Renal cortex interstitium (tissue), 15 donors: ENCODE measurements at places on chromosomes 6 and 20. TPM values are rescaled to one million over a fixed set of nuclear protein-coding genes. Genes with fewer than 3 reads are reported as not detected.

Gene ECI2
- 104 TPM for polyA plus RNA-seq

Gene TMEM74B
- 2.5 TPM for polyA plus RNA-seq

Gene BACH2
- polyA plus RNA-seq, result 11.2 TPM

Gene TCF15
- polyA plus RNA-seq, result 1.9 TPM

DNA sequence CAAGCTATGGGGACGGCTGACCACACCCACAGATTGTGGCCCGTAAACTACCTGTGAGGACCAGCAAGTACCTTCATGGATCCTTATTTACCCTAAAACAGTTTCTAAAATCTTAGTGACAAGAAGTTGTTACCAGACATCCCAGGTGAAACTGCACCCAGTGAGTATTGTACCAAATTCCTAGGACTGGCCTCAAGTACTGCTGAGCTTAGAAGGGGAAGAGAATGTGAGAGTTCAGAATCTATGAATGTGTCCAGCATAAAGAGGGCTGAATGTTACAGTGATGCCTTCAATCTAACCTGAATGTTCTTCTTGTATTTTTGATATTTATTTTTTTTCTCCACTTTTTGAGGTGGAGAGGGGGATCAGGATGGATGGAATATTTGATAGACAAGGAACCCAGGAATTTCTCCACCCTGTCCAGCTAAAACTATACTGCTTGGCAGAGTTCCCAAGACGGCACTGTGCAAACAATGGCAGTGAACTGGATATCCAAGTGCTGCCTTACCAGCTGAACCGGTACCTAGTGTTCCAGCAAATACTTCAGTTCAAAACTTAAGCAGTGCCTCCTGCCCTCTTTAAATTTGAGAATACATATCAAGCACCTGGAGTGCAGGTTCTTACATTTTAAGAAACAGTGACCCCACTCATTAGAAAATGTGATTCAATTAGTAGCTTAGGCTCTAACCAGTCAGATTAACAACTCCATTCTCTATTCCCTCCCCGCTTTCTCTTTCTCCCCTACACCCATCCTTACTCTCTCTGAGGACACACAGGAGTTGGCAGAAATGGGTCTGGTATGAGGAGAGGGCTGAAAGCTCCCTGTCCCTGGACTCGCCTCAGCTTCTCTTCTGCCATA is 427.3 kb upstream of the FLRT3 start:
- DNase-seq, result no peak

- DNase-seq, result no peak
These were observed 273.4 kb downstream of the MEI4 start for GRCh38 chr6:77926198-77926751.

- DNase-seq, result no peak
These were observed 5.1 kb downstream of the RCAN2 start for GRCh38 chr6:46486181-46486580.

- DNase-seq, result no peak
These were observed 87.4 kb downstream of the PLG start for GRCh38 chr6:160789263-160790027.

DNA sequence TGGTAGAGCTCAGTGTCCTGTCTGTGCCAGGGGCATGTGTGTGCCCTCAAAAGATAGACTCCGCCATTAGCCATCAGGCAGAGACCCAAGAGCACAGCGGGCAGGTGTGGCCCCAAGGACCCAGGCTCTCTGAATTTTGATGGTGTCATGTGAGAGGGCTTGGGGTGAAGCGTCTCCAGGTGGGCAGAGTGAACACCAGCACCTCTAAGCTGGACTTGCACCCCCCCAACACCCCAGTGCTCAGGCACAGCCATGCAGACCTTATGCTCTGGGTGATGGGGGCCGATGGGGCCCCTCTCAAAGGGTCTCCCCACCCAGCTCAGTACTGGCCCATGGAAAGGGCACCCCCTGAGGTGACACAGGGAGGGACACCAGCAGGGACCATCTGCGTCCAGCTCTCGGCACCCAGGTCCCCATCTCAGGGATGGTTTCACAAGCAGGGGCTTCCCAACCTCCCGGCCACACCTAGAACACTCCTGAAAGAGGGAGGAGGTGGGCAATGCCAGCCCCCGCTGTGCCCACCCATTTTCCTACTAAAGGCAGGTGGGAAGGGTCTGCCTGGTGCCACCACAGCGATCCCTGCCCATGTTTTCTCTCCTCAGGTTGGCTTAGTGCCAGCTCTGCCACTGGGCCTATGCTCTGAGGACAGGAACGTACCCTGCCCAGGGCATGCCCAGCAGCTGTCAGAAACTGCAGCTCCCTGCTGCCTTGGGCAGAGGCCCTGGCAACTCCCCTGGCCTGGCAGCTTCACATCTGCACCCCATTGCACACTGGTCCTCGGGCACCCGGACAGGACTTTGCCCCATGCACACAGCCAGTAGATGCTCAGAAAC is 3.5 kb downstream of the CST7 start:
- DNase-seq, result no peak

DNA sequence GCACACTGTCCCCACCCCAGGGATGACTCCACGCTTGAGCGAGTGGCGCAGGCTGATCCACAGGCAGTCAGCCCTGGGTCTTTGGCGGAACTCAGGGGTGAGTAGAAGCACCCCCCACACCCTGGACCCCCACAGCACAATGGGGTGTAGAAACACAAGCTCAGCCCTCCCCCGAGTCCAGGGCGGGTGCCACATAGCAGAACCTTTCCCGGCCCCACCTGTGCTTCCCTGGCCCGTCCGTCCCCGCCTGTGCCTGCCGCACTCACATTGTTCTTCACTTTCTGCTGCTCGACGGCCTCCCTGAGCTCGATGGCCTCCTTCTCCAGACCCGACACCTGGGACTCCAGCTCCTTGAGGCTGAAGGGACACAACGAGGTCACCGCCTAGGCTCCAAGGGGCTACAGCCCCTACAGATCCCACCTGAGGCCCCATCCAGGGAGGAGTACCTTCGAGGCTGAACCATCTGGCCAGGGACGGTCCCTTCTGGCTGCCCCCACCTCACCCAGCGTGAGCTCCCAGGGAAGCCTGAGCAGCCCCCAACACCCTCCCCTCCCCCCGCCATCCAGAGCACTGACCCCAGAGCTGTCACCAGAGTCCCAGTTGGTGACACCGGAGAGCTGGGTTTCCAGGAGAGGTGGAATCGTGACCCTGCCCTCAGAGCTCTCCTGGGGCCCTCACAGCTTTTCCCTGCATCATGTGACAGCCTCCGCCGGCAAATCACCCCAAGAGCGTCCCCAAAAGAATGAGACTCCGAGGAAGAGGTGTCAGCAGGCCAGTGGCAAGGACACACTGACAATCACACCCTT is 55.6 kb downstream of the DSTN start:
- DNase-seq, result no peak

DNA sequence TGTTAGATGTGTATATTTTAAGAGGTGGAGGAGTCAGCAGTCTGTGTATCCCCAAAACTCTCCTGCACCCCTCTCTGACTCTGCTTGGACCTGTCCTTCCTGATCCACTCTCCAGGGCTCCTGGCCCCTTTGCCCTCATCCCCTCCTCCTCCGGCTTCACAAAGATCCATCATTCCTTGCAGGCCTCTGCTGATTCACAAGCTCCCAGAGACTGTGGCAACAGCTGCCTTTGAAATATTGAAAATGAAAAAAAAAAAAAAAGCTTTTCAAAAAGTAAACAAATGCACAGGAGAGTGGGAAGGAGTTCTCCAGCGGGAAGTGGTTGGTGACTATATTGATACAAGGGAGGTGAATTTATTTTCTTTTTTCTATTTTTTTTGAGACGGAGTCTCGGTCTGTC is 330.2 kb upstream of the SULF2 start:
- no peak for DNase-seq

- no peak for DNase-seq
These were observed 13.8 kb downstream of the RNASET2 start for GRCh38 chr6:166942393-166943168.

DNA sequence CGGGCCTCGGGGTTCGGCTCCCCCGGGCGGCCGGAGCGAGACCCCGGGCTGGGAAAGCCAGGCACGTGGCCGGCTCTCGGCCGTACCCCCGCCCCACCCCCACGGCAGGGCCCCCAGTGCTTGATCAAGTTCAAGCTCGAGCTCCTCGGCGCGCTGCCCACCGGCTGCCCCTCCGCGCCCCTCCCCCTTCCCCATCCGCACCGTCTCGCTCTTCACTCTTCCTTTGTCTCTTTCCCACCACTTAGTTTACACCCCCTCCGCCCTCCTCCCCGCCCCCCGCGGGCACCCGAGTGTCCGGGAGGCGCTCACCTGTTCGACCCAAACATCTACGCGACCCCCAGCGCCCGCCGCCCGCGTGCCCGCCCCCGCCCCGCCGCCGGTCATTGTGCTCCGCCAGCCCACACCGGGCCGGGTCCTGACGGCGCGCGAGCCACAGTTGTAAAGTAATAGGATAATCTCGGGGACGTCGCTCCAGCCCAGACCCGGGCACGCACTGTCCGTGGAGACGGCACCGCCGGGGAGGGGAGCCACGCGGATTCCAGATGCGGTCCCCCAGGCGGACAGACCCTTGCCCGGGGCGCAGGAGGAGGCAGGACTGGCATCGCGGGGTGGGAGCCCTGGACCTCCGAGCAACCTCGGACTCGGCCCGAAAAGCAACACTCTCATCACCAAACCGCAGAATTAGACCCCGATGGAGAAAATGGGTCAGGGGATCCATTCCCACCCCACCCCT is 100.7 kb downstream of the NOL4L start:
- DNase-seq, result no peak

DNA sequence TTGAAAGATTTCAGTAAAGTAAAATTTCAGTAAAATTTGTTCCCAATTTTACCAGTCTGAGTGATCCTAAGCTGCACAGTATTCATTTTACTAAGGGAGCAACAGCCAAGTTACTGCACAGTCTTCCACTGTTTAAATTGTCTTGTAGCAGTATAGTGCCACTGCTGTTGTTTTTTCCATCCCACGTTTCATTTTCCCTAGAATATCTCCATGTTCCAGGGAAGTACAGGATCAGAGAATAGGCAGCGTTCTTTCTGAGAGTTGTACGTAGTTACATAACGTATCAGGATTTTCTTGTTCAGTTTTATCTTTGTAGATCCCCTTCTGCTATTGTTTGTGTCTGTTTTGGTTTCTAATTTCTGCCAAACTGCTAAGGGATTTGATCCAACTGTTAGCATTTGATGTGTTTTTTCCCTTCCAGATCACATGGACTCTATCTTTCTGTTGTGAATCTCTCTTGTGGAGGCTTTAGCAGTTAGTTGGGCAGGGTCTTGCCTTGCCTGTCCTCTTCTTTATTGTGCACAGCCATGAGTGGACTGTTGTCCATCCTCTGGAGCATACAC is 38.4 kb downstream of the BCKDHB start:
- no peak for DNase-seq
